Vagina (tissue), 2 donors: ENCODE measurements at places on chromosomes 11 and 22. TPM values are rescaled to one million over a fixed set of nuclear protein-coding genes. Genes with fewer than 3 reads are reported as not detected.

- H3K27ac ChIP-seq, result peak overlapping the region; percentile 48
- H3K36me3 ChIP-seq, result no peaks in the 10 kb centered on the region
These were observed 90.9 kb downstream of the MICAL2 start for GRCh38 chr11:12200991-12201985.

The CBX7 gene
- 98.0 TPM for total RNA-seq

DNA sequence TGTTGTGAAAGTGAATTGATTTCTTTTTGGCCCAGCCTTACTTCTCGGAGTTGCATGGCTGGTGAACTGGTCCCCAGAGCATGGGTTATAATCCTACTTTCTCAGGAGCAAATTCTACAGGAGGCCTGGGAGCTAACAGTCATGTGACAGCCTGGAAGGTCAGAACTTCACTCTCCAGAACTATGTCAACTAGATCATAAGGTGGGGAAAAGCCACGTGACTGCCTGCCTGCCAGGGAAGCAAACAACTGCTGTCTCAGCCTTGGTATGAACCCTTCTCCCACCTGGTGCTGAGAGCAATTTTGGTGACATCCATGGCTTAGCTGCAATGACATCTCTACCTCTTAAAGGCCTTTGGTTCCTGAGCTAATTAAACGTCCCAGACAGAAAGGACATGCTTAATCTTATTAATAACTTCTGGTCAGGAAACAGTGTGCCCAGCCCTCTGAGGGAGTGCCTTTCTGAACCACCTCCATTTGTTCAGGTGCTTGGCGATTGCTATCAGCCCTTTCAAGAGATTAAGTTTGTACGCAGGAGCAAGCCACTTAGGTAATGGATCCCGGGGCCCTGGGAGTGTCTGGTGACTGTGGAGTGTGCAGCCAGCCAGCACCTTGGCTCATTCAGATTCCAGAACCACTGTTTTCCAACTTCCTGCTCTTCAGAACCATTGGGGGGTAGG lies 1.4 kb upstream of the CREB3L1 start:
- H3K4me1 ChIP-seq, result peaks cover 89% of the 10 kb centered on the region
- no peaks in the 10 kb centered on the region for H3K36me3 ChIP-seq
- H3K4me3 ChIP-seq, result no peak overlapping the region
- peak overlapping the region; percentile 93 for H3K27ac ChIP-seq

DNA sequence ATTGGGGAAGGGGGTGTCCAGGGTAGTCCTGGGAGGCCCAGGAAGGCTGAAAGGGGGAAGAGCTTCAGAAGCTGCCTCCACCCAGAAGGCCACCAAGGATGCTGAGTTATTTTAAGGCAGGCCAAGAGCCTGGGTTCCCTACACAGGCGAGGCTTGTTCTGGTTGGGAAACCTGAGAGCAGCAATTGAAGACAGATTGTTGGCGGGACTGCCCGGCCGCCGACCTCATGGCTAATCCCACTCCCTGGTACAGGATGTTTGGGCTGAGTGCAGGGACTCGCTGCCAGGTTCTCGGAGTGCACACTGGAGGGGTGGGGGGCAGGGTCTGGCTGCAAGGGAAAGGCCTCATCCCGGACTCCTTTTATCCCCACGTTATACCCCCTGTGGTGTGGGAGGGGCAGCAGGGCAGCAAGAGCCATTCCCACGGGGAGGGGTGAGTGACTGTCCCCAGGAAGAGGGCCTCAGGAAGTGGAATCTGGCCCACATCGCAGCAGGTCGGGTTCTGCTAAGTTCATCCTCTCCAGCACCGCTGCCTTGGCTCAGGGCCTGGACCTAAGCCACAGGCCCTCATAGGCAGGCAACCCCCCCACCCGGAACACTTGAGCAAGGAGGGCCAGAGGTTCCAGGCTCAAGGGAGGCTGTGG lies 43.6 kb upstream of the PRR5 start:
- H3K27ac ChIP-seq, result peak overlapping the region; percentile 56
- no peak overlapping the region for H3K4me3 ChIP-seq
- H3K36me3 ChIP-seq, result no peaks in the 10 kb centered on the region
- H3K27me3 ChIP-seq, result no peaks in the 10 kb centered on the region
- no peak for DNase-seq
- peaks cover 20% of the 10 kb centered on the region for H3K4me1 ChIP-seq

The CDC42BPG gene
- total RNA-seq, result 13.0 TPM

- DNase-seq, result no peak
- no peaks in the 10 kb centered on the region for H3K27me3 ChIP-seq
- H3K36me3 ChIP-seq, result no peaks in the 10 kb centered on the region
- no peak overlapping the region for H3K27ac ChIP-seq
These were observed 145.0 kb downstream of the CCDC34 start for GRCh38 chr11:27217948-27218420.

DNA sequence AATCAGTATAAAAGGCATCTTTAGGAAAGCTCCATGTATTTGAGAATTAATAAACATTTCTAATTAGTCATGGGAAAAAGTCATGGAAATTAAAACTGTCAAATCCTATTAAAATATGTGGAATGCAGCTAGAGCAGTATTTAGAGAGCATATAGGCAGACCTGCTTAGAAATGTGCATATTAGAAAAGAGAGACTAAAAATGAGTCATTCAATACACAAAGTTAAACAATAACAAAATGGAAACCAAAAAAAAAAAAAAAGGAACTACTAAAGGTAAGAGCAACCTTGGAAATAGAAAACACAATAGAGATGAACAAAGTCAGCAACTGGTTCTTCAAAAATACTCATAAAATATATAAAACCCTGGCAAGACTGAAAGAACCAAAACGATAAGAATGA lies 59.7 kb upstream of the RASSF10 start:
- DNase-seq, result no peak
- no peaks in the 10 kb centered on the region for H3K36me3 ChIP-seq
- no peaks in the 10 kb centered on the region for H3K27me3 ChIP-seq
- no peak overlapping the region for H3K4me3 ChIP-seq

GRCh38 chr22:27685515-27685914 lies 116.0 kb downstream of the MN1 start:
- H3K27ac ChIP-seq, result no peak overlapping the region
- DNase-seq, result no peak
- H3K27me3 ChIP-seq, result no peaks in the 10 kb centered on the region
- no peaks in the 10 kb centered on the region for H3K4me1 ChIP-seq
- H3K36me3 ChIP-seq, result no peaks in the 10 kb centered on the region

DNA sequence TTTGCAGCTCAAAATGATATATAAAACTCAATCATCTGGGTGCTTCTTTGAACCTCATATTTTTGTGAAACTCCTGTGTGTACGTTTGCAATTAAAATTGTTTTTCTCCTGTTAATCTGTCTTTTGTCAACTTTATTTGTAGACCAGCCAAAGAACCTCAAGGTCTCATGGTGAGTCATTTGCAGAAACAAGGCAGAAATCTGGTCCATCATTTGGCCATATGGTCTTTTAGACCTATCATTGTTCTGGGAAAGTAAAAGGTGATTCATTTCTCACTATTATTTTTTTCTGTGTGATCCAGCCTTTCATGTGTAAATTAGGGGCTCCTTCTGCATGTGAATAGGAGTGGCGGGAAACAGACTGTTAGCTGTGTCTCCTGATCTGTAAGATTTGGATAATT lies 399.1 kb upstream of the DDI1 start:
- no peak for DNase-seq
- no peak overlapping the region for H3K27ac ChIP-seq
- H3K4me1 ChIP-seq, result no peaks in the 10 kb centered on the region

GRCh38 chr11:44627165-44627789 lies 61.8 kb downstream of the CD82 start:
- H3K27ac ChIP-seq, result peak overlapping the region; percentile 66
- no peak overlapping the region for H3K4me3 ChIP-seq
- H3K27me3 ChIP-seq, result no peaks in the 10 kb centered on the region
- H3K4me1 ChIP-seq, result peaks cover 16% of the 10 kb centered on the region
- DNase-seq, result no peak

- no peak overlapping the region for H3K27ac ChIP-seq
- H3K27me3 ChIP-seq, result no peaks in the 10 kb centered on the region
- no peaks in the 10 kb centered on the region for H3K36me3 ChIP-seq
- no peak for DNase-seq
These were observed 14.0 kb downstream of the FJX1 start for GRCh38 chr11:35632301-35632700.
